CD4-positive, alpha-beta T cell treated with Interleukin-1 beta for 1 hour (primary cell): ENCODE measurements at places on chromosomes 5 and 9.

DNA sequence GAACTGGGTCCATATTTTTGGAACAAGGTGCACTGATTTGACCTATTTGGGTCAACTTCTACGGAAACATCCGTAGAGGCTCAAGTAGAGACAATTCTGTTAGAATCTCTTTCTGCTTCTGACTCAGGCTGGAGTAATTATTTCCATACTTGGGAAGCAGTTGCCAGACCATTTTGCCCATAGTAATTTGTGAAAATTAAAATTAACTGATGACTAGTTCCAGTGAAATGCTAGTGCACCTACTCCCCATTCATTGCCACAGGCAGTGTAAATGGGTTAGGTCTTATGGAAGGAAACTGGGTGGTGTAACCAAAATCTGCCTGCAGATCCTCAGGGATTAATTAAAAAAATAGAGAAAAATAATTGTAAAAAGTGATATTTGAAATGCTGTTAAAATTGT, 201.1 kb downstream of the TENT4A start:
- DNase-seq: no peak

DNA sequence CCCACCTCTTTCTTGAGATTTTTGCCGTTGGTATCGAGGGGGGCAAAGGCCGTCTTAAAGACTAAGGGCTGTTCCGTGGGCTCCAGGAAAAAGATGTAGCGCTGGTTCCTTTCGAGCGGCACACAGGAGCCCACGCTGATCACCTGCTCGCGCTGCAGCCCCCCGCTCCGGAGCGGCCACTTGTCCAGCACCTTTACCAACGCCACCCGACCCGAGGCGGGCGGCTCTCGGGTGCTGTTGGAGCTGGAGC, 781 bp downstream of the NRG2 start:
- DNase-seq: no peak

DNA sequence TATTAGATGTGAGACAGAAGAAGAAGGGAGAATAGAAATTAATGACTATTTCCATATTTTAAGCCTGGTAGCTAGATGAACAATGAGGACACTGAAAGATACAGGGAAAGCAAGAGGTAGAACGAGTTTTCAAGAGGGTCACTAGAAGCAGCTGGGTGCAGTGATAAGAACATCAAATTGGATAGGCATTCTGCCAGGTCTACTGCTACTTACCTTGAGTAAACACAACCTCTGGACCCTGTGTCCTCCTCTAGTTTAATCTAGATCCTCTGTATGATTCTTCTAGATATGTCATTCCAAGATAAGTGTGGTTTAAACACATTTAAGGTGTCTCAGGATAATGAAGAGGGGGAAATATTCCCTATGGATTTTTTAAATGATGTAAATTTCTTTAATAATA, 31.2 kb downstream of the OTP start:
- no peak for DNase-seq

GRCh38 chr9:77005216-77005615, 14.2 kb upstream of the FOXB2 start:
- no peak for DNase-seq

DNA sequence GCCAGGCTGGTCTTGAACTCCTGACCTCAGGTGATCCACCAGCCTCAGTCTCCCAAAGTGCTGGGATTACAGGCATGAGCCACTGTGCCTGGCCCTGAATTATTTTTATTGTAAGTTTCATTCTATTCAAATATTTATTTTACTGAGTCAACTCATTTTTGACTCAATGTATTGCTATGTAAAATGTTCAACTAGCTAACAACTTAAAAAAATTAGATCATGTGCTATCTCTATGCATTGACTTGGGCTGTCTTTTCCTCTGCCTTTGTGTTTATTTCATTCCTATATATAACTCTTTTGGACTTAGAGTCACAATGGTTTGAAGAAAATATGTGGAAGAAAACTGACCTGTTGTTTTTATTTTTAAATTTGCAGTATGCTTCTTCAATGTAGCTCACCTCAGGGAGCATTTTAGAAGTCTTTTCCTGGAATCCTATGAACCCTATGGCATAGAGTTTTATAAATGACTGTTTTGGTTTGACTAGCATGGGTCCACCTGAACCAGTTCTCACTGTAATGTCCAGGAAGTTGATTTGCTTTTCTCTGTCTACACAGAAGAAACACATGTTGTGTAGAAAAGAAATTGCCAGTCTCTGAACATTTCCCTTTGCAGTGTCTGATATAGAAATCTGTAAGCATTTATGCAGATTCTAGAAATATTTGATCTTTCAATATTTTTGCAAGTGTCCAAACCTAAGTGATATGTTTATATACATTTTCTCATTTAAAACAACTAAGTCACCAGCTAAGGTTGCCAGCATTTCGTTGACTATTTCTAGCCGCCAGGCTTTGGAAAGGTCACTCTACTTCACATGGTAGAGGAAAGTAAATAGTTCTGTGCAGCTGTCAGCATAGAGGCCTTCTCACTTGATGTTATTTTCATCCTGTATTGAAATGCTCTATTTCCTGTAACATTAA, 138.8 kb downstream of the PCSK1 start:
- no peak for DNase-seq

- no peak for DNase-seq
Measured at GRCh38 chr9:37677435-37677834, 26.7 kb downstream of the FRMPD1 start.

- no peak for DNase-seq
Measured at GRCh38 chr5:775961-776861, 8.3 kb downstream of the ZDHHC11B start.

DNA sequence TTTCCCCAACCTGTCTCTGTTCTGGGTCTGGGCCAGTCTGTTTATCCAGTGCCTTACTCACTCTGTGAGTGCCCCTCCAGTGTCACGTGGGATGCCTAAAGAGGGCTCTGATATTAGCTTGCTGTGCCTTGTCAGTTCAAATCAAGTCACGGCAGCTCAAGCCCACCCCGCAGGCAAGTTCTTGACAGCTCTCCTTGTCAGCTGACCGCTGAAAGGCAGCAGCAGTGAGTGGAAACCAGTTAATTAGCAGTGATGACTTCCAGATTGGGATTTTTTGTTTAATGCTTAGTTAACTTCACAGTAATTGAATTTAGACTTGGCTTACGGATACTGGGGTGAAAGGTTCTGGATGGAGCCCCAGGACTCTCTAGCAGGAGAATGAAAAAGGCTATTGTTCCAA, 210.1 kb downstream of the PSAT1 start:
- no peak for DNase-seq

GRCh38 chr9:14148501-14149103, 165.3 kb downstream of the NFIB start:
- no peak for DNase-seq

GRCh38 chr5:56740868-56741267, 74.5 kb upstream of the MAP3K1 start:
- no peak for DNase-seq

- DNase-seq: no peak
Measured at GRCh38 chr9:78595200-78595945, 298.4 kb downstream of the PSAT1 start.

- DNase-seq: no peak
Measured at GRCh38 chr5:169094586-169095409, 206.1 kb downstream of the SLIT3 start.

DNA sequence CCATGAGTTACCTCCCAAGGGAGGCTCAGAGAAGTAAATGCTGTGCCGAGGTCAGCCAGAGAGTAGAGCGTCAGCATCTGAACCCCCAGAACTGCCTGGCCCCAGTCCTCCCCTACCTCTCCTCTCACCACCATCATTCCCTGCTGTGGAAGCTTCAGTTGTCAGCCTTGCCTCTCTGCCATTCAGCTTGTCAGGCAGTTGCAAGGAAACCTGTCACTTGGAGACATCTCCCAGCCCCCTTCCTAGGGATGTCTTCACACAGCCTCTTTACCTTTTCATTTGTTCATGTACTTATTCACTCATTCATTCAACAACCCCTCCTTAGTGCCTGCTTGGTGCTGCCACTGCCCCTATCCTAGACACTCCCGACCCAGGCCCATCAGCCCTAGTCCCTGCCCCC, 2.1 kb downstream of the RGS14 start:
- no peak for DNase-seq

- no peak for DNase-seq
Measured at GRCh38 chr5:34411470-34412346, 244.4 kb upstream of the RAI14 start.

DNA sequence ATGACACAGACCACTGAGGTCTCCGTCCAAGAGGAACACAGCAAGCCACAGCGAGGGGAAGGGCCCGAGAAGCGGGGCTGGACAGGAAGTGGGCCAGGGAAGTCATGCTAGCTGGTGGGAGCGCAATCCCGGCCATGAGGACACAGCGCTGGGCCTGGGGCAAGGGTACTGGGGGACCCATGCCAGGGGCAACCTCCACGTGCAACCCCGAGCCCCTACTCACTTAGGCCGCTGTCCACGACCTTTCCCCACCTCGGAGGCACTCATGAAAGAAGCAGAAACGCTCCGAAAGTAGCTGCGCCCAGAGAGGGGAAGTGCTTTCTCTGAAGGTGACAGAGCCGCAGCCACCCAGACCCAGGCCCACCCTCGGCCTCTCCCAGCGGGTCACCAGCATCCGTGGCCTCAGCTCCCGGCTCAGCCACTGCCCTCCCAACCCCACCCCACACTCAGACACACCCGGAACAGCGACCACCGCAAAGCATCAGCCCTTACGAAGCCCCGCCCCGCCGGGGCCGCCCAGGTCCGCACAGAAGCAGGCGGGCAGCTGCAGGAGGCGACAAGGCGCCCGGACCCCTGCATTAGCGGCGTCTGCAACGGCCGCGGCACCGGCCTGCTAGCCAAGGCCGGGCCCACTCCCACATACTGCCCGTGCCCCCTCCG, 782 bp downstream of the BICD2 start:
- DNase-seq: peak; percentile 37

- no peak for DNase-seq
Measured at GRCh38 chr5:103109277-103109676, 10.7 kb downstream of the GIN1 start.

DNA sequence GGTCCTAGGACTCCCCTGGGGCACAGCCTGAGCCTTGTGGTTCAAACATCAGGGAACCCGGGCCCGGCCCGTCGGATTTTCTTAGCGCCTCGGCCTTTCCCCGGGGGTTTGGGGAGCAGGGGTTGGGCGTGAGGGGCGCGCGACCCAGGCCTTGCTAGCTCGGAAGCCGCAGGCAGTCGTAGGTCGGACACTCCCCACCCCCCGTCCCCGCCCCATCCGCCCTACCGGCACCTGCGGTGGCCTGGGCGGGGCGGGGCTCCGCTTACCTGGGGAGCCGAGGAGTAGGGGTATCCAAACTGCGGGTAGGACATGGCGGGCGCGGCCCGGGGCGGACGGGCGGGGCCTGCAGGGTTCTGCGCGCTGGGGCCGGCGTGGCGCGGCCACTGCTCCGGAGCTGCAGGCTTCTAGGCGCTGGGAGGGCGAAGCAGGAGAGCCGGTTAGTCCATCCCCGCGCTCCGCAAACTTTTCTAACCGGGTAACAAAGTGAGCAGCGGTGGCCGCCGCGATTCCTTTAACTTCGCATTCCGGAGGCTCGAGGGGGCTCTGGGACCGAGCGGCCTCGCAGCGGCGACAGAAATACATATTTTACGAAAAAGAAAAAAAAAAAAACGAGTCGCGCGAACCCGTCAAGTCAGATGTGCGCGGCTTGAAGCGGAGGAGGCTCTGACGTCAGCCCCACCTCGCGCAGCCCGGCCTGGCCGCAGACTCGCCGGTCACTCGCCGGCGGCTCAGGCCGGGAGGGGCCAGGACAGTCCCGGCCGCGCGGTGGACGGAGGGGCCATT, at the start of gene IRX4:
TSS of gene IRX4 (minus strand) at position 589 of the 783 bp plus-strand sequence. CDS start at position 311, 278 bp downstream.
- DNase-seq: no peak

- no peak for DNase-seq
Measured at GRCh38 chr5:149153193-149153750, 12.0 kb downstream of the ABLIM3 start.

DNA sequence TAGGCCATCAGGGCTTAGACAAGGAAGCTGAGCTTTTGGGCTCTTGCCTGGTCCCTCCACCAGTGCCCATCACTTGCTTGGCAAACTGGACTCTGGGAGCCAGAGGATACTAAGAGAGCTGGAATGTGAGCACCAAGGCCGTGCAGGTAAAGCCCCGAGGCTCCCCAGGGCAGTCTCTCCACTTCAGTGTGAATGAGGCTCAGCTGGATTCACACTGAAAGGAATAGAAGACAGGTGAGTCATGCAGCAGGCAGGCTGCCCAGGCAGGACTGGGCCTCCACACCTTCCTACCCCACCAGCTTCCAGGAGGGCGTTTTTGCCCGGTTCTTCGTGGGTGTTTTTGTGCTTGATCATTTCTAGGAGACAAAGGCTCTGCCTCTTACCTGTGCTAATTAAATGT, 7.3 kb upstream of the CTSV start:
- no peak for DNase-seq

GRCh38 chr5:51376509-51376908, 6.7 kb upstream of the ISL1 start:
- DNase-seq: no peak

- DNase-seq: no peak
Measured at GRCh38 chr9:124514125-124514524, 6.9 kb upstream of the NR5A1 start.

DNA sequence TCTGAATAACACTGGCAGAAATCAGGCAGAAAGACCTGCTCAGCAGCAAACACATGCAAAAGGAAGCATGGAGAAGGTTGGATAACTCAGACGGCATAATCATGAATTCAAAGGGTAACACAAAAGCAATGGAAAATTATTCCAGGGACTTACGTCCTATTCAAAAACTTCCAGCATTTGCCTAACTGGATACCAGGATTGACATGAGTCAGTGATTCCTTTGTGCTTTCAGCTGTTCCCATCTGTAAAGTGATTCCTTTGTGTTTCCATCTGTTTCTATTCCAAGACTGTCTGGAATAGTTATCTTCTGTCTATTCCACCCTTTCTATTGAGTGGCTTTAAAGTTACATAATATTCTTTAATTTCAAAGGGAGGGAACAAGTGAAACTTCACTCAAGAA, 1361.7 kb upstream of the CDH9 start:
- no peak for DNase-seq

DNA sequence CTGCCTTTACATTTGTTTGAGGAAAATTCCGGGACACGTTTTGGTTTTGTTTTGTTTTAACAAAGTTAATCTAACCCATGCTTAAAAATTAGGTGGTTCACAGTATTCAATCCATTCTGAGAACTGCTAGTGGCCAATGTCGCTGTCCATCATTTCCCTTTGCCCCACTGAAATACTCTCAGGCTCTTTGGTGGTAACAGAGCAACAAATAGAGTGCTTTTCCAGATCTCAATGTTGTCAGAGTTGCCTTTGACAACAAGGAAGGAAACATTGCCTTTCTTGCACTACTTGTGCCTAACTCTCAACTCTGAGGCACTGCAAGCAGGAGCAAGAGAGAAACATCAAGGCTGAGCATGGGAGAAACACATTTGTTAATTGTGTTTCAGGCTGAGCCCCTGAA, 154.0 kb downstream of the MCTP1 start:
- DNase-seq: no peak

DNA sequence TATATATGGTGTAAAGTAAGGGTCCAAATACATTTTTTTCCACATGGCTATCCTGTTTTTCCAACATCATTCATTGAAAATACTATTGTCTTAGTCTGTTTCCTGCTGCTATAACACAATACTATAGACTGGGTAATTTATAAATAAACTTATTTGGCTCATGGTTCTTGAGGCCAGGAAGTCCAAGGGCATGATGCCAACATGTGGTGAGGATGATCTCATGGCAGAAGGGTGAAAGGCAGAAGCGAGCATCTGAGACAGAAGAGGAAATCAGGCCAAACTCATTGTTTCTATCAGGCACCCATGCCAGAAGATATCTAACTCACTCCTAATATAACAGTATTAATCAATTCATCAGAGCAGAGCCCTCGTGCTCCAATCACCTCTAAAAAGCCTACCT, 42.6 kb downstream of the ANKRD55 start:
- DNase-seq: peak; percentile 26

- DNase-seq: no peak
Measured at GRCh38 chr9:127438394-127438793, 12.8 kb downstream of the RPL12 start.

GRCh38 chr5:132506094-132506692, 15.6 kb upstream of the IRF1 start:
- DNase-seq: no peak
